ENCODE measurements at places on chromosomes 1 and 21. TPM values are rescaled to one million over a fixed set of nuclear protein-coding genes. Genes with fewer than 3 reads are reported as not detected.

Gene SLC45A3
- 19.7 TPM for polyA plus RNA-seq

Gene ADGRB2
- polyA plus RNA-seq = 15.6 TPM

Gene MIS18A
- polyA plus RNA-seq = 28.9 TPM

Gene TIE1
- polyA plus RNA-seq = 0.74 TPM

Gene SYPL2
- 1.6 TPM for polyA plus RNA-seq

Gene CAMK1G
- polyA plus RNA-seq = 1.3 TPM

Gene PAQR6
- 20.2 TPM for polyA plus RNA-seq

Gene OR14C36
- not detected for polyA plus RNA-seq

Gene LDLRAD1
- polyA plus RNA-seq = not detected

Gene LHX4
- polyA plus RNA-seq = 0.80 TPM

Gene PLA2G5
- polyA plus RNA-seq = 0.05 TPM

Gene ETV3L
- 0.26 TPM for polyA plus RNA-seq

Gene ADAMTS1
- polyA plus RNA-seq = 14.1 TPM

Gene KCNT2
- 2.3 TPM for polyA plus RNA-seq

All from H1 (cell line).